Tongue (tissue), 3 donors: ENCODE measurements at places on chromosomes 1 and 21.

DNA sequence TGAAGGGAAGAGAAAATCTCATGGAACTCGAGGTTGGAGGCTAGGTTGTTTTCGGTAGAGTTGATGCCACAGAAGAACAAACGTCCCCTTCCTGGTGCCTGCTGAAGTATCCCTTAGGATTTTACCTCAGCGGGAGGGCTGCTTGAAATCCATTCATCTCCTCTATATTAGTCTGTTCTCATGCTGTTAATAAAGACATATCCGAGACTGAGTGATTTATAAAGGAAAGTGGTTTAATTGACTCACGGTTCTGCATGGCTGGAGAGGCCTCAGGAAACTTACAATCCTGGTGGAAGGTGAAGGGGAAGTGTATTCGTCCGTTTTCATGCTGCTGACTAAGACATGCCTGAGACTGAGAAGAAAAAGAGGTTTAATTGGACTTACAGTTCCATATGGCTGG, 413.5 kb downstream of the NPHP4 start:
- no peak for DNase-seq

DNA sequence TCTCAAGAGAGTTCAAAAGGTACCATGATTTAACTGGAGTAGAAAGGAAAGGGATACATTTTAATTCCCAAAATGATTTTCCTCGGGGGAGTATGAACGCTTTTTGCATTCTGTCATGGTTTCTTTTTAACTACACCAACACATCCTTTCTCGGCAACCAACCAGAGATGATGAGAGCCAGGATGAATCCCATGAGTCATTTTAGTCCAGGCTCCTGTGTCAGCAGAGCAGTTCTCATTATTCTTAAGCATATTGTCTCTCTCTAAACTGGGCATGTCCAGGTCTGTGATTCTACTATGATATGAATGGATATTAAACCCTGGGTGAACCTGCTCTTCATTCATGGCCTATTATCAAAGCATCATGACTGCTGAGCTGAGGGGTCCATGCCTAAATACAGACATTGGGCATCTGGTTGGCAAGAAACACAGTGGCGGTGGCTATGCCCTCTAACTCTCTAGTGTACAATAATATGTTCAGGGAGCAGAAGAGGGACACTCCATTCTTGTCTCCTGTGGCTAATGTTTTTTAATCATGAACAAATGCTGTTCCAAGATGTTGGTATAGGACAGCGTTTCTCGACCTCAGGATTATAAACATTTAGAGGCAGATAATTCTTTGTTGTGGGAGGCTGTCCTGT, 124.3 kb upstream of the ESRRG start:
- DNase-seq, result no peak

DNA sequence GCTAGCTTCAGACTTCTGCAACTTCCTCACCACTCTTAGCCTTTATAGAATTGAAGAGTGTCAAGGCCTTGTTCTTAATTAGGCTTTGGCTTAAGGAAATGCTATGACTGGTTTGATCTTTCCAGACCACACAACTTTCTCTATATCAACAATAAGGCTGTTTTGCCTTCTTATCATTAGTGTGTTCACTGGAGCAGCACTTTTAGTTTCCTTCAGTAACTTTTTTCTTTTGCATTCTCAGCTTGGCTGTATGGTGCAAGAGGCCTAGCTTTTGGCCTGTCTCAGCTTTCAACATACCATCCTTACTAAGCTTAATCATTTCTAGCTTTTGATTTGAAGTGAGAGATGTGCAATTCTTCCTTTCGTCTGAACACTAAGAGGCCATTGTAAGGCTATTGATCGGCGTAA, 8.6 kb downstream of the PRKACB start:
- no peak for DNase-seq

DNA sequence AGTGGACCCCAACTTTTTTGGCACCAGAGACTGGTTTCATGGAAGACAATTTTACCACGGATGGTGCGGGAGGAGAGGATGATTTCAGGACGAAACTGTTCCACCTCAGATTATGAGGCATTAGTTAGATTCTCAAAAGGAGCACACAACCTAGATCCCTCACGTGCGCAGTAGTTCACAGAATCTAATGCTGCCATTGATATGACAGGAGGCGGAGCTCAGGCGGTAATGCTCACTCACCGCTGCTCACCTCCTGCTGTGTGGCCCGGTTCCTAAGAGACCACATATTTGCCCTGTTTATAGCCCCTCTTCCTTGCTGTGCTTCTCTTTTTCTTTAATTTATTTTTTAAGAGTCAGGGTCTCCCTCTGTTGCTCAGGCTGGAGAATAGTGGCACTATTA, 4.6 kb downstream of the NTRK1 start:
- DNase-seq, result no peak

DNA sequence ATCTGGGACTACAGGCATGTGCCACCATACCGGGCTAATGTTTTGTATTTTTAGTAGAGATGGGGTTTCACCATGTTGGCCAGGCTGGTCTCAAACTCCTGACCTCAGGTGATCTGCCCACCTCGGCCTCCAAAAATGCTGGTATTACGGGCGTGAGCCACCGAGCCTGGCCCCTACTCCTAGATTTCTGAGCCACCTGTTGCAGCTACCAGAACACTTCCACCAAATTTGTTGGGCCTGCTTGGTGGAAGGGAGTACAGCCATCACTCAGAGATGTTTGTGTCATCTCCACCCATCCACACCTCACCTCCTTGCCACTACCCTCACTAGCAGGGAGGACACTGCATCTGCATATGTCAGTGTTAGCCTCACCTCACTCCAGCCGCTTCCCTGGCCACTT, 5.5 kb downstream of the RIMKLA start:
- no peak for DNase-seq

GRCh38 chr1:241225741-241226140, 131.3 kb downstream of the RGS7 start:
- peak; percentile 7 for DNase-seq

- no peak for DNase-seq
Observed at GRCh38 chr21:15487196-15487550, 242.6 kb upstream of the USP25 start.

DNA sequence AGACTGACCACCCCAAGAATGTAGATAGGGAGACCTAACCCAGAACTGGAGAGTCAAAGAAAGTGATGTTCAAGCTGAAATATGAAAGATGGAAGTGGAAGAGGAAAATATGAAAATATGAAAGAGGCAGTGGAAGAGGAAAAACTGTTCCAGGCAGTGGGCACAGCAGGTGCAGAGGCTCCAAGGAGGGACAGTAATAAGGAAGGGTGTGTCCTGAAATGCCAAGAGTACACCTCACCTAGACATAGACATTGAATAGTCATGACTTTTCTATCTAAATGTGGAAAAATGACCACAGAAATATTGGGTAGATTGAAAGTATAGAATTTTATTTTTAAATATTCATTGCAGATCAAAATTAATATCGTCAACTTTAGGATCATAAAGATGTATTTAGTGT, 161.7 kb upstream of the USP24 start:
- no peak for DNase-seq

DNA sequence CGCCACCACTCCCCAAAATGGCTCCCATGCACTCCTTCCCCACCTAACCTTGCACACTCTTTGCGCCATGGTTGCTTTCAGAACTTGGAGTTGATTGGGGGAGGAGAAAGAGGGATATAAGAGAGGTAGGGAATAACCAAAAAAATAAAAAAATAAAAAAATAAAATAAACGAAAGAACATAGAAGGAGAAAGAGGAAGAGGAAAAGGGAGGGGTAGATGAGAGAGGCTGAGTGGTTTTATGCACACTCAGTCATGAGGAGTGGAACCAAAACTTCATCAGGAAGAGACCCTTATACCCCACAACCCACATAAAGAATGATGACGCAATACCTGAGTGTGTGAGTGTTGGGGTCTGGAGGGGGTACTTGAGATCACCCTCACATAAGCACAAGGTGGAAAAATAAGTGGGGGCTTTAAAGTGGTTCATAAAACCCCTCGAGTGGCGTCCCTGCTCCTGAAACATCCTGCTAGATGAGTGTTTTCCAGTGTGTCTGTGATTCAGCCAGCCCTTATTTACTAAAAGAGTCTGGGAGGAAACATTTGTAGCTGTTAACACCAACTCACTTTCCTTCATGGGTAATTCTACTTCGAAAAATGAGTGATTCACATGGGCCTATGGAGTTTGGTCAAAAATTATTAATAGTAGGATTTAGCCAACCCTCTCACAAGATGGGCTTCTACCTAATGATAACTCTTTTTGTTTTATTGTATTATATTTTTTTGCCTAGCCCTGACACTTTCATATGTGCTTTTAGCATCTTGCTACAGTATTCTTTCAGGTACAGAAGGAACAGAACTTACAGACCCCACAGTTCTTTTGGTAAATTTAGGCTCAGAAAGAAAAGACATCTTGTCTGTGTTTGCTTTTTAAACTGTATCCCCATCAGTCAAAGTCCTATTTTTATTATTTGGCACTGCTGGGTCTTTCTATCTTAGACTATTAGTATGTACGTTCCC, 5.2 kb downstream of the SLAMF1 start:
- DNase-seq, result no peak

- peak; percentile 56 for DNase-seq
Observed at GRCh38 chr1:169466259-169467230, 19.2 kb downstream of the SLC19A2 start.

- peak; percentile 25 for DNase-seq
Observed at GRCh38 chr1:198849093-198849492, 210.3 kb downstream of the PTPRC start.

DNA sequence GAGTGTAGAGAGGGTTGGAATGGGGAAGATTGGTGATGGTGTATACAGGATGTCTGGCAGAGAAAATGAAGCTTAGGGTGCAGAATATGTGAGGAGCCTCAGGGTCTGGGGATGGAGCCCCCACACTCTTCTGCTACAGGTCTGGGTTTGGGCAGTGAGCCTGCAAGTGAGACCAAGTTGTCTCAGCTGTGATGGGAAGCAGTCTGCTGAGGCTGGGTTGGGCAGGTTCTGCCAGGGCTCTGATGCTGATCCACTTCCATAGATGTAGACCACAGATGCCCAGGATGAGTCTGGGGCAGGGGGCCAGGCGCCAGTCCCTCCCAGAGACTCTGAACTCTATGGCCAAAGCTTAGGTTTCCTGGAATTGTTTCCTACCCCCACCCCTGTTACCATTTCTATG, 516.9 kb downstream of the PTPRU start:
- DNase-seq, result no peak

DNA sequence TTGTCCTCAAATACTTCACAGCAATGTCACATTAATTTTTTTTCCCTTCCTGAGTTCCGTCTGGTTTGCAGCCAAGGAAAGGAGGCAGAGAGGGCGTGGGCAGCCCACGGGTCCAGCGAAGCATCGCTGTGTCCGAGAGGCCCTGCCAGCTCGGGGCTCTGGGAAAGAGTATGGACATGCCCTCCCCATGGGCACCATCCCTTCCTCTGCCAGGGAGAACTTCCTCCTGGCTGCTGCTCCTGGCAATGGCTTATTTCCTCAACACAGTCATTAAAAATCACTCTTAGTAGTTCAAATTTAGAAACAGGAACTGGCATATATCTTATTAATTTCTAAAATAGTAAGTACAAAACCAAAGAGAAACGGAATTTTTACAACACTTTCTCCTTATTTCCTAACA, 115.4 kb downstream of the RIPK4 start:
- DNase-seq, result peak; percentile 24

DNA sequence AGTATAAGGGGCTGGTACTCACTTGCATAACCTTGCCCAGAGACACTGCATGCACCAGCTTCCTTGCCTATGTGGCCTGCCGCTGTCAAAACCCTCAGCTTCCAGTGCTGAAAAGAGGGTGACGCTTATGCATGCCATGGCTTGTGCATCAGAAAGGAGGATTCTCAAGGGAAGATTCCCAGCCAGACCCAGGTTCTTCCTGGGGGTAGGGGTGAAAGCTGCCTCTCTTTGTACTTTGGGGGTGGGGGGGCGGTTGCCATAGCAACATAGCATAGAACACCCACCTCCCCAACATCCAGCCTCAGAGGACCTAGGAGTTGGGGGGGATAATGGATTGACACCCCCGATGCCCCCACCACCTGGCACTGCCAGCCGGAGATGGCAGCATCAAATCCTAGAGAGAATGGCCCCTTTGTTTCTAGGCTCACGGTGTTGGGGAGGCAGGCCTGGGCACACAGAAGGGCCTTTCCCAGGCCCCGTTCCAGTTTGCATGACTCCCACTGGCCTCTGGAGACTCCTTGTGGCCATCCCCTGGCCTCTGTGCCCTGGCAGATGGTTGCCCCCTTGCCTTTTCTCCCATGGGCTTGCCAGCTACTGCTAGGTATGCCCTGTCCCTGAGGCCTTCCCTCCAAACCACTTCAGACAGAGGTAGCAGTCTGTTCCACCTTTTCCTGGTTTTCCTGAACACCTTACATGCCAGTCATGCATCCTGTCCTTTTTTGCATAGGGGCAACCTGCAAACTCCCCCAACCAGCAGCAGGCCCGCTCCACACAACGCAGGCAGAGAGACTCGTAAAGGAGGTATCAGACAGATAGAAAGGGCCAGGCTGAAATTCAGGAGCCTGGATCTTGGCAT, 44.6 kb downstream of the RHBG start:
- no peak for DNase-seq

GRCh38 chr1:226097866-226098625, 35.5 kb downstream of the H3-3A start:
- no peak for DNase-seq

DNA sequence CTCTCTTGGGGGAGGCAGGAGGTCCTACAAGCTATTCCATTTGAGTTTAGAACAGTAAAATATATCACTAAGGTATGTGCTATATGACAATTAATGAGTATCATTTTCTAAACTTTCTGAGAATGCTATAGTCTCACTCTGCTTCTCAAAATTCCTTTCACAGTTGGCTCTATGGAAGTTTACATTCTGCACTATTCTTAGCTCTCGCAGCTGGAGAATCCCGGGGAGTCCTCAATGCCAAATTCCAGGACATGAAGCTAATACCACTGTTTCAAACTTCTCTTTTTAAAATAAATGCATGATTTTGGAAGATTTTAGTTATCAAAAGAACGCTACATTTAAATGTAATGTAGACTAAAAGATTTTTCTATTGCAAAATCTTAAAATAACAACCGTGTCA, 22.4 kb upstream of the PALMD start:
- DNase-seq, result peak; percentile 82

DNA sequence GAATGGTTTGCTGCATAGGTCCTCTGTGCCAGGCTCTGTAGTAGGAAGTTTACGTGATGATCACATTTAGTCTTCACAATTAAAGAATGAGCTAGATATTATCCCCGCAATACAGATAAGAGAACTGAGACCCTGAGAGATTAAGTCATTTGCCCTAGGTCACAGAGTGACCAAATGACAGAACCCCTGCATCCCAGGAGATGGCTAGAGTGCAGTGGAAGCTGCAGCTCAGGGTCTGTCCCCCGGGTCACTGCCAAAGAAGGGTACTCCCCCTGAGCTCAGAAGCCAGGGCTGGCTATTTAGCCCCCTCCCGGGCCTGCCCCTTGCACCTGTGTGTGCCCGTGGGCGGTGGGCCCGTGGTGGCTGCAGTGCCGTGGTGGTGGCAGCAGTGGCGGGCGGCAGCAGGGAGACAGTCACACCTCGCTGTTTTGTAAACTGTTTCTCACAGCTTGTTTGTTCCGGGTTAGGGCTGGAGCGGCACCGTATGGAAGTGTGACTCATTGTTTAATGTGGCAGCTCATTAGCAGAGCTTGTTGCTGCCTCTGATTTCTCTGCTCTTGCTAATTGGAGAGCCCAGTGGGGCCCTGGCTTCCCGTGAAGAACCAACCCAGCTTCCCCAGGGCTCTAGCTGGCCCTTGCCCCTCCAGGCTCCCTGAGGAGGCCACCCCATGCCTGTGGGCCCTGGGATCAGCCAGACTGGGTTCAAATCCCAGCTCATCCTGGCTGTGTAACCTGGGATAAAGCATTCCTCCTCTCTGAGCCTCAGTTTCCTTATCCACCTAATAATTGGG, 19.3 kb upstream of the FOXO6 start:
- DNase-seq, result no peak

GRCh38 chr1:145977486-145978470, 13.3 kb downstream of the POLR3GL start:
- DNase-seq, result peak; percentile 94

- no peak for DNase-seq
Observed at GRCh38 chr1:29811727-29812407, 575.5 kb downstream of the PTPRU start.
